HTR-8/SVneo (cell line): ENCODE measurements at places on chromosomes 7 and 10.

DNA sequence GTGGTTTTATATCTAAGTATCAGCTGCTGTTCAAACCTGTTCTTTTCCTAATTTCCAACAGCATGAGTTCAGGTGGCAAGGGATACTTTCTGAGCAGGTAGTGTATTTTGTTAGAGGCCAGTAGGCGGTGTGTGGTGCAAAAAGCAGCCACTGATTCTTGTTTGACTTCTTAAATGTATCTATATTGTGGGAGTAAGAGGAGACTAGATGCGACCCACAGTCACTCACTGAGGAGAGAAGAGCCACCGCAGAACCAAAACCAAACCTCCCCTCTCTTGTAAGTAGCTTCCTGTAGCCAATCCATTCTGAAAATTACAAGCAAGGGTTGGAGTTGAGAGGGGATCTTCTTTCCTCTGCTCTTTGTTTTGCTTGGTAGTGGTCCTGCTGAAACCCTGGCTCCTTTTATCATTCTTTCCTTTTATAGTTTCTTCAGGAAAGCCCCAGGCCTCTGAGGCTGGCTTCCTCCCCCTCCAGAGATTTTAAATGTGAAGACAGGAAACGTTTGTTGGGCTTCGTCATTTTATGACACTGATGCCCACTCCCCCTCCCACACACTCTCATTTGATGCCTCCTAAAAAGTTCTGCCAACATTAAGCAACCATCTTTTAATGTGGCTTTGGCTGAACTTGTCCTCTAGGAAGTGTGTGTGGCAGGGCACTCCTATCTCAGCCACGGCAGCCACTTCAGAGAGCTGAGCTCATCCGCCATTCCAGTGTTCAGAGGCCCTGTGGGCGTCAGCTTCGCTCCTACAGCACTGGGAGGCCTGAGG is 566.0 kb downstream of the SUGCT start:
- peak; percentile 9 for DNase-seq

DNA sequence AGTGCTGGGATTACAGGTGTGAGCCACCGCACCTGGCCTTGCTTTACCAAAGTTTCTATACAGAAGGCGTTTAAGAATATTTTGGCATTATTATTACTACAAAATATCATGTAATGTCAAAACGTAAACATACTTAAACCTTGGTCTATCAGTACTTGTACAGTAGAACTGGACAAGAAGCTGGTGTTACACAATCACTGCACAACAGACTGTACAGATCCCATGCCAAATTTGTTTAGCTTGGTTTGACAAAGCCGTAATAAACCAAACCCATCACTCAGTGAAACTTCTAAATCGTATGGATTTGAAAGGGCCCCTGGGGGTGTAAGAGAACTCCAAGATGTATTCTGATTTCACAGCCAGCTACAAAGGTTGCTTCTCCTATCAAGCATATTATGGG is 51.8 kb upstream of the RHEB start:
- DNase-seq: no peak

DNA sequence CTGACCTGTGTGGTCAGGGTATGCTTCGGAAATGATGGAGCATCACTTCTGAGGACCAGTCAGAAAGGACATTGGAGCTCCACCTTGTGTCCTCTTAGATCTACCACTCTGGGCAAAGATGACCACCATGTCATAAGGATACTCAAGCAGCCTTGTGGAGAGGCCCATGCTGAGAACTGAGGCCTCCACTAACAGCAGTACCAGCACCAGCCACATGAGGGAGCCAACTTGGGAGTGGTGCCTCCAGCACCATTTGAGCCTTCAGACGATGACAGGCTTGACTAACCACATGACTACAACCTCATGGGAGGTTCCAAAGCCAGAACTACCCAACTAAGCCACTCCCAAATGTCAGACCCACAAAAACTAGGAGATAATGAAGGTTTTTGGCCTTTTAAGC is 116.0 kb downstream of the NPTX2 start:
- DNase-seq: no peak

DNA sequence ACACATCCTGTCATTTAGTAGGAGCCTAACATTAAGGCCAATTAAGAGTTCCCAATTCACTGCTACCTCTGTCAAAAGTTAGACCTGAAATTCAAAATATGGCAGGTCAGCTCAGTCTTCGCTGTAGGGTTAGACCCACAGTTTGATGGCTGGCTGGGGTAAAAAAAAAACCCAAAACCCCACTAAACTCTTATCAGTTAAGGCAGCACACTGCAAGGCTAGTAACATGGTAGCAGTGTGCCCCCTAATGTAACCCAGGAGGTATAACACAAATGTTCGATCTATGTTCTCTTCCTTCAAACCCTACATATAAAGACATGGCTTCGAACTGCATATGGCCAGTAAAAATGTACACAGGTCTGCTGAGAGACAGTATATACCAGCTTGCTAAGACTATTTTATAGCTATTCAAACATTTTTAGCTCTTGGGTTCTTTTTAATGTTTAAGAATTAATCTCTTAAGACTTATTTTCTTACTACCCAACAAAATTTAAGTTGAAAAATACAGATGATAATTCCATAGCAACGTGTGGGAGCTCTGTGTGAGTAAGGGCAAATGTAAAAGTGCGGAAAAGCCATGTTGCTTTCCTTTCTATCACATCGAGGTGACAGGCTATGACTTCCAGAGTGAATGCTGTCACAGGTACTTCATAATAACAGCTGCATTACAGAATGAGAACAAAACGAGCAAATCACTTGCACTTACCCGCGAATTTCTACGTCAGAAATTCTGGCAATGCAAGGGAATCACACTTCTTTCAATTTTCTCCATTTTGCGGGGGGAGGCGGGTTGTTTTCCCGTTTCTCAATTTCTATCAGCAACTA is 168.4 kb upstream of the IMMP2L start:
- peak; percentile 14 for DNase-seq

DNA sequence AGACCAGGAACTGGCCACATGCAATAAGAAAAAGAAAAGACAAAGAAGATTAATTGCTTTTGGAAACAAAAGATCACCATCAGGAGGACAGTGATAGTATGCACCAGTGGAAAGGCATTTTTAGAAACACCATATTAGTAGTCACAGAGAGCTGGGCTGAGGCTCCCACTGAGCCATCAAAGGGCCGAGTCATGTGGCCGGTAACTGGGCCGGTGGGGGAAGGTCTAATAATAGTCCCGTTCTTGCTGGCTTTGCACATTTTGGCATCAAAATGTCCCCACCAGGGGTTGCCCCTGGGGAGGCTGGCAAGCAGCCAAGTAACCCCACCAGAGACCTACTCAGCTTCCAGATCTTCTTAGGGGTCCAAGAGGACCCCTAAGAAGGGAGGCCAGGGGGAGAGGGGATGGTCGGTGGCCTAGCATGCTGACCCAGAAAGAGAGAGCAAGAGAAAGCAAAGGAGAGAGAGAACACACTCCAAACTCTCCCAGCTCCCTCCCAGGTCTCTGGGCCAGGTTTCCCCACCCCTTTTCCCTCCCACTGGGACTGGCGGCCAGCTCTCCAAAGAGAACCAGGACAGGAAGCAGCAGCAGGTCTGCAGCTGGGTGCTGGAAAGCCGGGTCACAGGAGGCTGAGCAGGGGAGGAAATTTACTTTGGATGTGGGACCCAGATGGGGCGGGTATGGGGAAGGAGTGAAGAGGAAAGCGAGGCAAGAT is 70.2 kb upstream of the FGFR2 start:
- no peak for DNase-seq

DNA sequence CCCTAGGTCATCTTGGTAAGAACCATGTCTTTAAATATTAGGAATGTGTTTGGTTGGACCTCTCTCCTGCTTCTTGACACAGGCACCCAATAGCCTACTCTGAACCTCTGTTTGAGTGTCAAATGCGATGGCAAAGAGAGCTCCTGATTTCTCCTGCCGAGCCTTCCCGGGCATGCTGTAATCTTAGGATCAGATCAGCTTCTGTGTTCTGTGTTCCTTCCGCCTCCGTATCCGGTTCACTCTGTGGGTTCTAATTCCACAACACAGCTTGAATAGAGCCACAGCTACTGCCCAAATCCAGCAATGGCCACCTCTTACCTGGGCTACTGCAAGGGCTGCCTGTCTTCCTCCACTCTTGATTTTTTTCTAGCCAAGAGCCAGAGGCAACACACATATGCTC is 165.2 kb upstream of the TNS3 start:
- no peak for DNase-seq
